ENCODE measurements at places on chromosomes 16 and 17.
A peak's percentile ranks its signal among the peaks of the same experiment; 100 is the strongest.

DNA sequence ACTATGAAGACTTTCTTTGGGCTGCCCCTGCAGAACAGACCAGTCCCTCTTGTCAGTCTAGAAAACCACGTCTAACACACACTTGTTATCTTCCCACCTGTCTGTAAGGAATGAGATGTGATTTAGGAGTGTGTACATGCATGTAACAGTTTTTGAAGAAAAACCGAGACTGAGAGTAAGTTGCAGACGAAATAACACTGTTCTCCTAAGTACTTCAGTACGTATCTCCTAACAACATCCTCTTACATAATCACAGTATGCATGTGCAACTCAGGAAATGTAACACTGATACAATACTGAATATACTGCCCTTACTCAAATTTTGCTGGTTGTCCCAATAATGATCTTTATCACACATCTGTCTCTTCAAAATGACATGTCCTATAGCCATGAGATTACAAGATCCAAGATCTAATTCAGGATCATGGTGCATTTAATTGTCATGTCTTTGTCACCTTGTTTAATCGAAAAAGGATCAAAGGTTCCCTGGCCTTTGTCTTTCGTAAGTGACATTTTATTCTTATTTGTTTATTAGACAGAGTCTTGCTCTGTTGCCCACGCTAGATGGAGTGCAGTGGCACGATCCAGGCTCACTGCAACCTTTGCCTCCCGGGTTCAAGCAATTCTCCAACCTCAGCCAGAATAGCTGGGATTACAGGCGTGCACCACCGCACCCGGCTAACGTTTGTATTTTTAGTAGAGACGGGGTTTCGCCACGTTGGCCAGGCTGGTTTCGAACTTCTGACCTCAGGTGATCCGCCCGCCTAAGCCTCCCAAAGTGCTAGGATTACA, 25.6 kb downstream of the CREBBP start:
- no peak for DNase-seq

DNA sequence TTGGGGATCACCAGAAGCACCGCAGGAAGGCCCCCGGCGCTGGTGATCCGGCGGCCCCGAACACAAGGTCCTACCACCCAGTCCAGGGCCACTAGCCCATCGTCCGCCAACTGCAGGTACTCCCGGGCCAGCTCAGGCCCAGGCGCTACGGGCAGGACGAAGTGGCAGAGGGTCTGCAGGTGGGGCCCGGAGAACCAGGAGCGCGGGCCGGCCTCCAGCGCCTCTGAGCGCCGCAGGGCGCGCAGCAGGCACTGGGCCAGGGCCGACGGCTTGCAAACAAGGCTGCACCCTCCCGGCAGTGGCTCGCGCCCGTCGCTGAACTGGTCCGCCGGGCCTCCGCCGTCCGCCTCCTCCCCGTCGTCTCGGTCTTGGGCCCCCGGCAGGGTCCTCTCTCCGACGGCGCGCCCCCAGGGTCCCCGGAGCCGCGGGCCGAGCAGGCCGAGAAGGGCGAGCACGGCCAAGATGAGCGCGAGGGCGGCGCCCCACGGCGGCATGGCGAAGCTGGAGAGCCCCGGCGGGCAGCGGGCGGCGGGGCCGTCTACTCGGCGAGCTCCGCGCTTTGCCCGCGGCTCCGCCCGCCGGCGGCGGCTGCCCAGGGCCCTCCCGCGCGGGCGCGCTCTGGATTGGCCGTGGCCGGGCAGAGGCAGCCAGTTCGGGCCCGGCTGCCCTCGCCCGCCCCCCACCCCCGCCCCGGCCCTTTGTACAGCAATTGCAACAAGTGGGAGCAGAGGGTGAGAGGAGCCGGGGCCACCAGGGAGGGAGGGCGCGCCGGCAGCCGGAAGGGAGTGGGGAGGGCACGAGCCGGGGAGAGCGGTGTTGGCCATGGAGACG, at the start of gene ABHD15:
ABHD15 (minus strand) TSS at position 565 of the 831 bp plus-strand sequence; CDS start at position 494, 71 bp downstream.
- DNase-seq, result peak; percentile 58

DNA sequence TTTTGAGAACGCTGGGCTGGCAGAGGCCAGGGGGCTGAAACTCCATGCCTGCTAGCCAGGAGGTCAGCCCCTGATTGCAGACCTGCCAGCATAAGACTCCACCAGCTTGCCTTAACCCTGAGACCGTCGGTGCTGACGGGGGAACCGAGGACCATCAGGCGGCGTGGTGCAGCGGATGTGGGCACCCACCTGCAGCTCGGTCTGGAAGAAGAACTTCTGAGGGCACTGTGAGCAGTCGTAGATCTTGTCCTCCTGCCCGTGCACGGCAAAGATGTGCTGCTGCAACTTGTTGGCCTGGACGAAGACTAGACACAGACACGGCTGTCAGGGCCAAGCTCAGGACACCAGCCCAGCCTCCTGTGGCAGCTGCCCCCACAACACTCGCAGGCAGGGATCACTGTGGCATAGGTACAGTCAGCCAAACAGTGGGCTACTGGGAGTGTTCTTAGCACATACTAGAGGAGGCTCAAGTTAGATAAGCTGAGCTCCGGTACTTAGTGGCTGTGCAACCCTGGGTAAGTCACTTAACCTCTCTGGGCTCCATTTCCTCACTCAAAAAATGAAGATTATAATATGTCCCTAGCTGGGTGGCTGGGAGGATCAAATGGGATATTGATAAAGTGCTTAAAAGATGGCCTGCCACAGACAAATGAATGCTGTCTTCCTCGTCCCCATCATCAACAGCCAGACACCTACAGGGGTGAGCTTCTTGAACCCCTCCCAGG, 150.0 kb downstream of the C16orf78 start:
- DNase-seq, result no peak

DNA sequence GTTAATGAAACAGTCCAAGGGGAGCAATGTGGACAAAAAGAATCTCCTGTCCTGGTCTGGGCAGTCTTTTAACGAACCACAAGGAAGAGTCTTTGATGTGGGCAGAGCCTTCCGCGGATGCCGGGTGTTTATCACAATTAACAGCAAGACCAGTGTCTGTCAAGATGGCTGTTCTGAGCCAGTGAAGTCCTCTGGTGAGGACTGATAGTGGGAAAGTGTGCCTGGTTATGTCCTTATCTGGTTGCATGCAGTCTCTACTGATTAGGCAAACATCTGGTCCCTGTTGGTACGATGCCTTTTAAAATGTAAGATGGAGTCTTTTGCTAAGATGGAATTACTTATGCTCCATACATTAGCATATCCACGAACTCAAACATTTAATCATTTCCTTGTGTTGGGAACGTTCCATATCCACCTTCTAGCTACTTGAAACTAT, 88.5 kb downstream of the ZNF18 start:
- DNase-seq, result no peak

- no peak for DNase-seq
These were observed 4.1 kb downstream of the SRSF1 start for GRCh38 chr17:58002973-58003372.

DNA sequence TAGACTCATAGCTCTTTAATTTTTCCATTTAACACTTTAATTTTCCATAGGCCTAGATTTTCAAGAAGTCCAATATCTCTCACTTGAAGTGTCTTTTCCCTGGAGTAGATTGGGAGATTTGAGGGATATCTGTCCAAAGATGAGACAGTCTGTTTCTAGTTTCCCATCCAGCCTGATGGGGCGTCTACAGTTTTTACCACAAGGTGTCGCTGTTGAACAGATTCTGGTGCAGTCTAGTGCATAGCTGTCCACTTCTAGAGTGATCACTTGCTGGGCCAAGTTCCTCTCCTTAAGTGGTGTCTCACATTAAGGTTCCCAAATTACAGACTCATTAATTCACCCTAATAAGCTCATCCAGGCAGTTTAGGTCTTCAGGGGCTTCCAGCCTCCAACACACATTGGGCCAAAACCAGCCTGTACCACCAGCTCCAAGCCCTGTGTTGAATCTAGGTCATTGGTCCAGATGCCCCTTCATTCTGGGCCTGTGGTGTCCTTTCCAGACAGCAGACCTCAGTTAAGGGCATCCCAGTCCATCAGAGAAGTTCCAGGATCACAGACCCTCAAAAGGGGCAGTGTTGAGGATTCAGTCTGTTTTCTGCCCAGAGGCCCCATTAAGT, 9.4 kb downstream of the SNX20 start:
- peak; percentile 2 for DNase-seq

- DNase-seq, result no peak
These were observed 8.4 kb downstream of the NDUFAB1 start for GRCh38 chr16:23587726-23588125.

- DNase-seq, result no peak
These were observed 13.0 kb downstream of the FA2H start for GRCh38 chr16:74761665-74762064.

DNA sequence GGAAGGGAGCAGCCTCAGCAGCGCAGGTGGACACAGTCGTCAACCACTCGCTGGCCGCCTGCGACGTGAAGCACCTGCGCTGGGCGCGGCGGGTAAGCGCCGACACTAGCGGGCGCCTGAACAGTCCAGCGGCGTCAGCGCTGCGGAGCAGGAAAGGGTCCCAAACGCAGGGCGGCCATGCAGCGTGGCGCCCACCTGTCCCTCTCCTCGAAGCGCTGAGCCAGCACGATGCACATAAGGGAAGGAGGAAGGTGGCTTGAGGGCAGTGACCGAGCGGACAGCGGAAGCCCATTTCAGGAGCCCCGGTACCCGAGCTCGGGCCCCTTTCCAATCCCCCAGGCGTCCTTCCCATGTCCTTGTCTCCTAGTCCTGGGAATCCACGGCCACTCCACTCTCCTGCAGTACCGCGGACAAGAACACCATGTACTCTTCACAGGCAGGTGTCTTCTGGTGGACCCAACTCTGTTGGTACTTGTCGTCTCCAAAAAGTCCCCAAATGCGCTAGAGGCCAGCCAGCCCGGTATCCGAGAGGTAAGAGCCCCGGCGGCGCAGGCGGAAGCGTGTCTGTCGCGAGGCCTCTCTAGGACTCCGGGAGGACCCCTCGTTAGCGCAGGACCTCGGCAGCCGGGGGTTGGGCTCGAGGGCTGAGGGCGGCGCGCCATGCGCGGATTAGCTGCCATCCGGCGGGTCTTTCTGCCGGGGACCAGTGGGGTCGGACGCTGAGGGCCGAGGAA, 14.4 kb downstream of the ZNF232 start:
- DNase-seq, result no peak
